ENCODE measurements at places on chromosomes 1 and 21. TPM values are rescaled to one million over a fixed set of nuclear protein-coding genes. Genes with fewer than 3 reads are reported as not detected.

Gene ERICH3
- total RNA-seq = not detected

- H3K27ac ChIP-seq = no peak overlapping the region
- H3K27me3 ChIP-seq = no peaks in the 10 kb centered on the region
- no peaks in the 10 kb centered on the region for H3K36me3 ChIP-seq
- H3K4me3 ChIP-seq = no peak overlapping the region
- DNase-seq = no peak
- no peaks in the 10 kb centered on the region for H3K4me1 ChIP-seq
Measured at GRCh38 chr1:213997038-213997771, 9.4 kb downstream of the PROX1 start.

DNA sequence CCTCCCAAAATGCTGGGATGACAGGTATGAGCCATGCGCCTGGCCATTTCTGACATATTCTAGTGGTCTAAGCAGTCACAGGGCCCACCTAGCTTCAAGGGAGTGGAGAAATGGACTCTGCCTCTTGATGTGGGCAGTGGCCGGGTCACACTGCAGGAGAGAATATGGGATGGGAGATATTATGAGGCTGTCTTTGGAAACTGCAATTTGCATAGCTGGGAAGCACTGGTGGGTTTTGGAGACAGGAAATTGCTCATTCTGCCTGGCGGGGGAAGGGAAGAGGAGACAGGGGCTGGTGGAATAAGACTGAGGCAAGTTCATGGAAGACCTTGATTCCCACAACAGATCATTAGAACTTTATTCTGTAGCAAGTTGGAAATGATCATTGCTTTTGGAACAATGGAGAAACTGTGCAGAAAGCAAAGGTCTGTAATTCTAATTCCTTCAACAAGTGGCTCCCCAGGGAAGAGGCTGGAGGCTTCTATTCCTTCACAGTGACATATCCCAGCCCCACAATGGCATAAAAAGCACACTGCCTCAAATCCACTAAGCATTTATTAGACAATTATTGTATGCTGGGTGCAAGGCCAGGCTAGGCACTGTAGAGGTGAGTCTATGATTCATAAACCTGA is 10.5 kb downstream of the NCMAP start:
- no peaks in the 10 kb centered on the region for H3K4me1 ChIP-seq
- H3K27ac ChIP-seq = no peak overlapping the region

DNA sequence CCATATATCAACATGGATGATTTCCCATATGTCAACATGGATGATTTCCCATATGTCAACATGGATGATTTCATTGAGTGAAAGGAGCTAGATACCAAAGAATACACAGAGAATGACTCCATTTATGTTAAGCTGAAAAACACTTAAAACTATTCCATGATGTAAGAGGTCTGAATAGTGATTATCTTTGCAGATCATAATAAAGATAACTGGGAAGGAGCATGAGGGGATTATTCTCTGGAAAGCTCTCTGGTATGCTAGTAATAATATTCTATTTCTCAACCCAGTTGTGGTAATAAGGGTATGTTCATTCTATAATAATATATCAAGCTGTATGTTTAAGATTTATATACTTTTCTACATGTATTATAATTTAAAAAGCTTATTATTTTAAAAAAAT is 14.1 kb downstream of the SYNJ1 start:
- H3K36me3 ChIP-seq = no peaks in the 10 kb centered on the region
- H3K27ac ChIP-seq = no peak overlapping the region
- H3K27me3 ChIP-seq = no peaks in the 10 kb centered on the region
- H3K4me3 ChIP-seq = no peak overlapping the region

DNA sequence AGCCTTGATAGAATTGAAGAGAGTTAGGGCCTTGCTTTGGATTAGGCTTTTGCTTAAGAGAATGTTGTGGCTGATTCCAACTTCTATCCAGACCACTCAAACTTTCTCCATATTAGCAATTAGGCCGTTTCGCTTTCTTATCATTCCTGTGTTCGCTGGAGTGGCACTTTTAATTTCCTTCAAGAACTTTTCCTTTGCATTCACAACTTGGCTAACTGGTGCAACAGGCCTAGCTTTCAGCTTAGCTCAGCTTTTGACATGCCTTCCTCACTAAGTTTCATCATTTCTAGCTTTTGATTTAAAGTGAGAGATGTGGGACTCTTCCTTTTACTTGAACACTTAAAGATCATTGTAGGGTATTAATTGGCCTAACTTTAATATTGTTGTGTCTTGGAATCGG is 183.6 kb upstream of the L1TD1 start:
- H3K4me3 ChIP-seq = no peak overlapping the region
- DNase-seq = no peak
- no peak overlapping the region for H3K27ac ChIP-seq
- H3K27me3 ChIP-seq = no peaks in the 10 kb centered on the region

- H3K27me3 ChIP-seq = no peaks in the 10 kb centered on the region
- no peak overlapping the region for H3K27ac ChIP-seq
- DNase-seq = no peak
- no peaks in the 10 kb centered on the region for H3K4me1 ChIP-seq
- no peak overlapping the region for H3K4me3 ChIP-seq
Measured at GRCh38 chr21:39535646-39536437, 76.9 kb upstream of the B3GALT5 start.

GRCh38 chr1:235940285-235940684 is 73.6 kb upstream of the LYST start:
- no peaks in the 10 kb centered on the region for H3K27me3 ChIP-seq
- H3K36me3 ChIP-seq = no peaks in the 10 kb centered on the region
- H3K27ac ChIP-seq = no peak overlapping the region
- H3K4me1 ChIP-seq = peaks cover 20% of the 10 kb centered on the region
- no peak overlapping the region for H3K4me3 ChIP-seq
- no peak for DNase-seq

DNA sequence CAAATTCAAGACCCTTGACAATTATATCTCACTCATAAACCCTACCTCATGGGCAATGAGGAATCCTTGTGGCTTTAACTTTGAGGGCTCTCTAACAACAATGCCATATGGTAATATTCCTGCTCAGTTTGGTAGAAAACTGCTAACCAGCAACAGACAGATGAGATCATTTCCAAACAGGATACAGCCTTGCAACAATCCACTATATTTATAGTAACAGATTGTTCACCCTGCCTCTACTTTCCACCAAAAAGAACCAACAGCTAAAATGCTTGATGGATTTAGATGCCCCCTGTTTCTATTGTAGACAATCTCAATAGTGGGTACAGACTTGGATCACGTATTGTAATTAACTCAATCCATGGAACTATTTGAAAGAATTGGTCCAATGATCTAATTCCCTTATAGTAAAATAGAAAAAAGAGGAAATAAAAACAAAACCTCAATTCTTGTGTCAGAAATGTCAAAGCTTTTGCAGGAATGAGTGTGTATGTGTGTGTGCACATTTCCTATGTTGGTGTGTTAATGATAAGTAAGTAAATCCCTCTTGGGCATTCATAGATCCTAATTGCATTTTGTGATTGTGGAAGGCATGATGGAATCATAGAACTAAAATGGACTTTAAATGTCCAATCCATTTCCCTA is 100.0 kb upstream of the EDEM3 start:
- no peak overlapping the region for H3K4me3 ChIP-seq
- no peak for DNase-seq
- H3K27me3 ChIP-seq = no peaks in the 10 kb centered on the region
- no peaks in the 10 kb centered on the region for H3K36me3 ChIP-seq
- H3K4me1 ChIP-seq = peaks cover 5% of the 10 kb centered on the region

All from GM12878 (cell line).